ENCODE measurements at places on chromosomes 16 and 17.

DNA sequence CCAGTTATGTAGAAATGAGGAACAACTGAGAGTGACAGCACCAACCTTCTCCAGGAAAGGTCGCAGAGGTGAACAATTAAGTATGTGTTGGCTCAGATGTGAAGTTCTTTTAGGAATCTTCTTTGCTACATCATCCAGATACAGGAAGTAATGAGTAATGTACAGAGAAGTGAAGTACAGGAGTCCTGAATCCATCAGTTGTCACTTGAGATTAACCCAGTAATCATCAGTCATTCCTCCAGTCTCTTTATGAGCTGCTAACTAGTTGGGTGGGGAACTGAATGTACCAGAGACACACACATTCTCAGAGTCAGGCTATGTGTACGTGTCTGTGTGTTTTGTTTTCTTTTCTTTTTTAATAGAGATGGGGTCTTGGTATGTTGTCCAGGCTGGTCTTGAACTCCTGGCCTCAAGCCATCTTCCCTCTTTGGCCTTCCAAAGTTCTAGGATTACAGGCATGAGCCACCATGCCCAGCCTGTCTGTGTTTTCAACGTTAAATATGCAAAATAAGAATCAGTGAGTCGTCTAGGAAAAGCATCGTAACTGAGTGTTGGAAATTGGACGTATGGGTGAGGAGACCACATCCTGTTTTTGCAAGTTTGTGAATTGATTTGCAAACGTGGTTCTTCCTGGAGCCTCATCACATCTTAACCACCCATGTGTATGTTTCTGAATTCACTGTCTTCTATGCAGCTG lies 19.9 kb downstream of the ZNF200 start:
- no peak for DNase-seq

DNA sequence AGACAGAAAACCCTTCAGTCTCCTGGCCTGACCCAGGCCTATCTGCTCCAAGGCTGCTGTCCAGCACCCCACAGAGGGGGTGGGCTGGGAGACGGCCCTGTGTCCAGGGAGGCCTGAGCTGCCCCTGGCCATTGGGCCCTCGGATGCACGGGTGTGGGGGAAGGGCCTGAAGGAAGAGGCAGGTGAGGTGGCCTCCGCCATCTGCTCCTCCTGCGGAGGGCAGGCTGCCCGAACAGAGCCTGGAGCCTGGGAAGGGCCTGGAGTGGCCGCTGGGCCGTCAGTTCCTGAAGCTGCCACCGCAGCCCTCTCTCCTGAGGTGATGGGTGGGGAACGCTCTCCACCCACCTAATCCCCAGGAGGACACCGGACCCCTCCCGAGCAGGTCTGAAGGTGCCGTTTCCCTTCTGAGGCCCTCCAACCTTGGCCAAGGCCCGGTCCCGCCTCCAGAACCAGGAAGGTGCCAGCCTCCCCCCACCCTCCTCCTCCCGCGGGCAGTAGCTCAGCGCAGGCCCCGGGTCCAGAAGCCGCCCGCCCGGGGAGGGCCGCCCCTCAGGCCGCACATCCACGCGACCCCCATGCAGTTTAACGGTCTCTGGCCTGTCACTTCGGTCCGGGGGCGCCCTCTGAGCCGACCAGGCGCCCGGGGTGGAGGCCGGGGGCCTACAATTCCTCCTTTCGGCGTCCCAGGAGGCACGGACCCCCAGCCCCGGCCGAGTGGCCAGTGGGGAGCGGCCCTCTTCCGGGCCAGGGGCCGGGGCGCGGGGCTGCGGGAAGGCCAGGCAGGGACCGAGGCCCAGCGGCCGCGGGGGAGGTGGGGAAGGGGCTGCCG lies 835 bp downstream of the FBXL16 start:
- no peak for DNase-seq

- peak; percentile 21 for DNase-seq
Observed at GRCh38 chr16:46929378-46930332, 43.8 kb downstream of the DNAJA2 start.

- no peak for DNase-seq
Observed at GRCh38 chr16:87740441-87740840, 25.3 kb downstream of the KLHDC4 start.

DNA sequence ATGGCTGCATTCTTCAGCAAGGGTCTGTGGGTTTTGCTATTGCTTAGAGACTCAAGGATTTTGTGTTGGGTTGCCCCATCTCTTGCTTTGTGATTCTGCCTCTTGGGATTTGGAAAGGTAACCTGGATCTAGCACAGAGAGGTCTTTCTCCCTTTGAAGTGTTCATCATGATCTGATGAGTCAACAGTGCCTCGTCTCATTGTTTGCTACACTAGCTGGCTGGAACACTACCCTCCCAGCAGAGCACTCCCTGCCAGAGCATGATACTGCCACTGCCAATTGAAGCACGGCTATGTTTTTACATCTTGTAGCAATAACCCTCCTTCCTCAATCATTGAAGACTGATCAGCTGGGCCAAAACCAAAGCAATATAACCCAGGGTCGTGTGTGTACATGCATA lies 361.0 kb downstream of the CDH13 start:
- no peak for DNase-seq

DNA sequence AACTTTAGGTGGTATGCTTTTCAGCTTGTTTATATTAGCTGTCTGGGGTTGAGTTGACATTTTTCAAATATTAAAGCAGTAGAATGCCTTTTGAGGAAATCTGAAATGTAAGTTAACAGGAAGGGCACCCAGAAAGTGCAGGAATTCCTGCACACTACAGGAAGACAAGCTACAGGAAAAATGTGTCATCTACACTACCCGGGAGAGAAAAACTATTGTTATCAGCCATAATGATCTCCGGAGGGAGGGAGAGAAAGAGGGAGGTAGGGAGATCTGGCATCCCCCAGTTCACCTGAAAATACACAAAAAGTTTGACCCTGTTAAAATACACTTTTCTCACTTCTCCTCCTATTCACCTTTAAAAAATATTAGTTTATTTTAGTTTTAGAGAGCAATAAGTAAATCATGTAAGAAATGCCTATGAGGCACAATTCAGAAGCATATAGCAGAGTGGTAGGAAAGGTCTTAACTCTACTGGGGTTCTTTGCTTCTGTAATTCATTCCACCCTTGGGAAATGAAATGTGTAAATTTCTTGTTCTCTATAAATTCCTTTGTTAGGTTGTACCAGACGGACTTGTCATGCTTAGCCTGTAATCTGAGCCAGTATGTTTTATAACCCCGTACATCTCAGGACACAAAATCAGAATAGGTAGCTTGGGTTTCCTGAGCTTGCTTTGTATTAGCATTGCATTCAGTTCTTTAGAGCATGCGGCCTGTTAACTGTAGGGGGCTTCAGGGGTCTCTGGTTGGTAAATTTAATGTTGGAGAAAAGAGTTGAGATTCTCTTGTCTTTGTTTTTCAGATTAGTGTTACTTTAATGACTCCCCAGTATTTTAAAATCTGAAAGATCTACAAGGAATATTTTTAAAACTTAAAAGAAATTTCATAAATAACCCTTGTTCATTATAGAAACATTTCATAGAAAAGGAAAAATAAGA lies 3.3 kb downstream of the MAP2K6 start:
- DNase-seq, result no peak

- DNase-seq, result peak; percentile 63
Observed at GRCh38 chr17:45129426-45129939, 2.8 kb downstream of the PLCD3 start.

- no peak for DNase-seq
Observed at GRCh38 chr16:52827456-52827855, 225.2 kb downstream of the CHD9NB start.

DNA sequence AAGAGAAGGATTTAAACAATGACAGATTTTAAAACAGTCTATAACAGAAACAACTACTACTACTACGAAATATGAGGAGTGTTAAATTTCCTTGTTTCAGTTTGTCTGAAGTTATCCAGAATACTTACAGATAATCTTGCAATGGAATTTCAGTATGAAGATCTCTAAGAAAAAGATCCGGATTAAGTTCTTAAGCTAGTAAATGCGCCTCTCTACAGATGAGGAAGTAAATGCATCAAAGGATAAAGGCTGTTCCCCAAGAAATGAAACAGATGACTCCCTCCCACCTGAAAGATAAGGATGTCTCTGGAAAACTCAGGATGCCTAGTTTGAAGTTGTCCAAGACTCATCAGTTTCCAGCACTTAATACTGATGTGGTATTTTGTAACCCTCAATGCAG lies 105.1 kb downstream of the PARN start:
- no peak for DNase-seq

GRCh38 chr17:83152227-83152744 lies 72.9 kb downstream of the METRNL start:
- DNase-seq, result no peak

DNA sequence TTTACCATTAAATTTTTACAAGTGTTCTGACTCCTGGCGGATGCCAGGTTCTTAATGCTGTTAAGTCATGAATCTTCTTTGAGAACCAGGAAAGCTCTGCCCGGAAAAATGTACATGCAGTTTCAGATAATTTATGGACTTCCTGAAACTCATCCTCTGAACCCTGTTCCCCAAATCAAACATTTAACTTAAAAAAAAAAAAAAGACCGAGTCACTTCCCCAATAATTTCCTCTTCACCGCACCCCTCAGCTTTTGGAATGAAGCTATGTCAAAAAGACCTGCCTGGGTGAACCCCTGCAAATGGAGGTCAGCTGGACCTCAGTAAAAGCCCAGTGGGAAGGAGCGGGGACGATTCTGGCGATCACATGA lies 15.0 kb downstream of the ZNF232 start:
- DNase-seq, result no peak

DNA sequence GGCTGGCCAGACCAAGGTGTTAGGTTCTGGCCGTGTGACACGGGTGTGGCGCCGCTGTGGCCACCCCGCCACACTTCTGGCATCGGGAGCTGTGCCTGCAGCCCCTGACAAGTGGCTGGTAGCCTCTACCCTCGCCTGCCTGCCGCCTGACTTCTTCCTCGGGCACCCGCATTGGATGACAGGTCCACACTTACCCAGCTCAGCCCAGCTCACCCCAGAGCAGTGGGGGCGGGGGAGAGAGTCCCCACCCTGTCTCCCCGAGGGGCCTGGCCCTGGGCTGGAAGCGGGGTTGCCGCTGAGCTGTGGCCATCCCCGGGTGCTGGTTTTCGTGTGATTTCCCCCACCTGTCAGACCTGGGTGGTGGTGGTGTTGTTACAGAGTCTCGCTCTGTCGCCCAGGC lies 53.9 kb upstream of the ACSF3 start:
- no peak for DNase-seq

- DNase-seq, result no peak
Observed at GRCh38 chr16:29148867-29149272, 164.0 kb downstream of the LAT start.

DNA sequence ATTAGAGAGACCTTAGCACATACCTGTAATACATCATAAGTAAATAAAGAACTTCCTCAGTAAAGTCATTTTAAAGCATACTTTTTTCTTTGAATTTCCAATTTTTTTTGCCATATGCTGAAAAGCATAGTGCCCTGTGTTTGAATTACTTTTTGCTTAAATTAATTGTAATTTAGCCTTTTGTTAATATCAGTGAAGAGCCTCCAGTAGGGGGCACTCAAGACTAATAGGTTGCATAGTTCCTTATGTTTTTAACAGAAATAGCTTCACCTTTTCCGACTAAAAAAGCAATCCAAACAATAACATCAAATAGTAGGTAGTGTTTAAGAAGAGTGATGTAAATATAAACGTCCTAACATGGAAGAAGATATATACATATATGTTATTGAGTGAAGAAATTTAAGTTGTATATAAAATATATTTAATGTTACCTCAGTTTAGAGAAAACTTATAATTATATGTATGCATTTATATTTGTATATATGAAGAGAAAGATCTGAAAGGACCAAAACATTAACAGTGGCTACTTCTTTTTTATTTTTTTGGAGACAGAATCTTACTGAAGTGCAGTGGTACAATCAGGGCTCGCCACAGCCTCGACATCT lies 18.6 kb downstream of the RAD51C start:
- peak; percentile 19 for DNase-seq

DNA sequence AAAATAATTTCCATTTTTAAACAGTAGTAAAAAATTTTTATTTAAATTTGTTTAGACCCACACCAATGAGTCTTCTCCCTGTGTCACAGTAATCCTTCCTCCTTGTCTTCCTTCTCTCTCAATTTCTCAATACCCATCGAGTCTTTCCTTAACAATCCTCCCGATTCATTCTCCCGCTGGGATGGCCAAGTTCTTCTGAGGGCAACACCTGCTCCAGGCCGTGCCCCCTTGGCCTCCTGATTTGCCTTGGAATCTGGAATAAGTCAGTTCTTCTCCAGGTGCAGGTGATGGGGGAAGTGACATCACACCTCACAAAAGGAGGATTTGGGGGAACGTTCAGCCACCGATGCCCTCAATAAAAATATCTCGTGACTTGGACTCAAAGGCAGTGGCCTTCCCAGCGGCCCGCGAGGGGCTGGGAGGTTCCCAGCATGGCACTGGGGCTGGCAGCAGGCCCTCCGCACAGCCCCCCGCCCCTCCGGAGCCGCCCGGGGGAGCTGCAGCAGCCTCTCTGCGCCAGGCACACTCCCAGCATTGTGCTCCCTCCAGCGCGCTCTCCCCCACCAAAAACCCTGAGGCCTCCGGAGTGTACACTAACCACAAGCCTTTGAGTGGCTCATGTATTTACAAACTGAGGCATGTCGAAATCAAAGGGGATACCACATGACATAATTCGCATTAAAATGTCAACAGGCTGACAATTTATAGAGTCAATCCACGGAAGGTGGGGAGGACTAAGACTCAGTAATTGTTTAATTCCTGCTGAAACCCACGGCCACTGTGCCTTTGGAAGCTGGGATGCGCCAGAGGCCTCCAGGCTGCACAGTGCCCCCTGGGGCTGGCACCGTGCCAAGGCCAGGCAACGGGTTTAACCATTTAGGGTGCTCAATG lies 120.5 kb downstream of the ZFHX3 start:
- DNase-seq, result peak; percentile 95

DNA sequence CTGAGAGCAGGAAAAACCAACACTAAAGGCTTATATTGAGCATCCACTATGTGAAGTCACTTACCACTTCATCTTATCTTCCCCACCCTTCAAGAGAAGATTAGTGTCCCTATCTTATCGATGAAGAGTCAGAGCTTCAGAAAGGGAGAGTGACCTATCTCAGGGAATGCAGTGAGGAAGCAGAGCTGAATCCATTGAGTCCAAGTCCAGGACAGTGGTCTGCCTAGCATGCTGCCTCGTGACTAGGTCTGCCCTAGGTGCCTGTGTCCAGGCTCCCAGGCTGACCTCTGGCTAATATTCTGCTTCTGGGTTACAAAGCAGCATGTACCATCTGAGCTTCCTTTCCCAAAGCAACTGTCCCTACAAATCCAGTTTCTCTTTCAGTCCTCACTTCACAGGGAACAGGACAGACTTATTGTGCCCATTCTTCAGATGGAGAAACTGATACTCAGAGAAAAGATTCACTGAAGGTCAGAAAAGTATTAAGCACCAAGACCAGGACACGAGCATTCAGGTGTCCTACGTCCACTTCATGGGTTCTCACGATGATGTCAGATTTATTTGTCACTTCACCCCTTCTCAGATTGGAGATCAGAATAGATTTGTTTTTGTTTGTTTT lies 13.3 kb upstream of the FZD2 start:
- DNase-seq, result no peak

DNA sequence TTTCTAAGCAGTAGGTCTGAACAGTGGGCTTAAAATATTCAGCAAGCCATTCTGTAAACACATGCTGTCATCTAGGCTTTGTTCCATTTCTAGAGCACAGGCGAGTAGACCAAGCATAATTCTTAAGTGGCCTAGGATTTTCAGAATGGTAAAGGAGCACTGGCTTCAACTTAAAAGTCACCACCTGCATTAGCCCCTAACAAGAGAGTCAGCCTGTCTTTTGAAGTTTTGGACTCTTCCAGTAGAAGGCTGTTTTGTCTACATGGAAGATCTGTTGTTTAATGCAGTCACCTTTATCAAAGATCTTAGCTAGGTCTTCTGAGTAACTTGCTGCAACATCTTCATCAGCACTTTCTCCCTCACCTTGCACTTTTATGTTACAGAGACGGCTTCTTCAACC lies 36.6 kb downstream of the TTC19 start:
- no peak for DNase-seq

- DNase-seq, result no peak
Observed at GRCh38 chr16:24308200-24308599, 52.1 kb downstream of the CACNG3 start.

All from SW480 (cell line).